ENCODE measurements at places on chromosomes 1 and 21.

DNA sequence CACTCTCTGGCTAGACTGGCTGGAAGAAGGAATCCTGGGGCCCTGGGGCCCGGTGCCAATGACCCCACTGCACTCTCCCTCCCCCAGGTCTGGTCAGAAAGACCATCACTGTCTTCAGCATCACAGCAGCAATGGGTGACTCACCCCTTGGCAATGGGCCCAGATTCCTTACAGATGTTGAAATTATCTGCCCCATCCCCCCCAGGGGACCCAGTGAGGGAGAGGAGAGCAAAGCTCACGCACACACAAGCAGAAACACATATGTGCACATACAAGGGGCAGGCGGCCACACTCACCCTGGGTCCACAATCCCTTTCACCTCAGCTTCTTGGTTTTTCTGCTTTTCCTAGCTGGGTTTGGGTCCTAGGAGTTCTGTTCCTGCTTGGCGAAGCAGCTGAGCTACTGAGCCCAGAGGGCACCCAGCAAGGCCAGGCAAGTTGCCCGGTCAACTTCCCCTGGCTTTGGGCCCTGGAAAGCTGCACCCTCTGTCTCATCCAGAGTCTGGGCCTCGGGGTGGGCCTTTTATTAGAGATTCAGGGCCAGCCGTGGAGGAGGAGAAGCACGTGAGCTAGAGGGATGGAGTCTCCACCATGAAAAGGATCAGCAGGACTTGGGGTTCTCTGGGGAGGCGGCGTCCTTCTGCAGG lies 2.6 kb downstream of the COL16A1 start:
- no peak for DNase-seq

- no peak for DNase-seq
Observed at GRCh38 chr1:155285631-155286044, 8.4 kb downstream of the HCN3 start.

- DNase-seq = no peak
Observed at GRCh38 chr21:45282283-45283034, 5.2 kb downstream of the POFUT2 start.

DNA sequence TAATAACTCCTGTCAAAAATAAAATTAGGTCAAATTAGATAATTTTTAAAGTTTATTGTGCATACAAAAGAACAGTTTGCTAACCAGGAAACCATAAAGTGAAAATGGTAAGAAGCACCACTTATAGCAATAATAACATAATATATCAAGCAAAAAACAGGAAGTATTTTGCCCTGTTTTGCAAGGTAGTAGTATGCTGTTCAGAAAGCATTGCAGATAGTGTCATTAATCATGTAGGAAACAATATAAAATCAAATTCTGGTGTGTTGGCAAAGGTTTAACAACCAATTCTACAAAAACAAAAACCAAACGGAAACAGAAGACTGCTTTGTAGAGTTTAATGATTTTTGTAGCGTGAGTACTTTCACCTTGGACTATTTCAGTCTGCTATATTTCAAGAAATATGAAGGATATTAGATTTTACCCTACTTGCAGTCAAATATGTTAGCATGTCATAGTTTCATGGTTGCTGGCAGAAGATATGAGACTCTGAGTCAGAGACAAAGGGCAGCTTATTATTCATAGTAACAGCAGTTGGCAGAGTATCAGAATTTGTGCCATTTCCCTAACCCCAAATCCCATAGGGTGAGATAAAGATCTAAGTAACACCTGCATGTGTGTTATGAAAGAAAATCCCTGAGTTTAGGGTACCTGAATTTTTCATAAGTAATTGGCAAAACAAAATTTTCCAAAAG lies 729.0 kb upstream of the BRINP3 start:
- peak; percentile 14 for DNase-seq

GRCh38 chr1:16067127-16067768 lies 6.2 kb downstream of the FAM131C start:
- no peak for DNase-seq

DNA sequence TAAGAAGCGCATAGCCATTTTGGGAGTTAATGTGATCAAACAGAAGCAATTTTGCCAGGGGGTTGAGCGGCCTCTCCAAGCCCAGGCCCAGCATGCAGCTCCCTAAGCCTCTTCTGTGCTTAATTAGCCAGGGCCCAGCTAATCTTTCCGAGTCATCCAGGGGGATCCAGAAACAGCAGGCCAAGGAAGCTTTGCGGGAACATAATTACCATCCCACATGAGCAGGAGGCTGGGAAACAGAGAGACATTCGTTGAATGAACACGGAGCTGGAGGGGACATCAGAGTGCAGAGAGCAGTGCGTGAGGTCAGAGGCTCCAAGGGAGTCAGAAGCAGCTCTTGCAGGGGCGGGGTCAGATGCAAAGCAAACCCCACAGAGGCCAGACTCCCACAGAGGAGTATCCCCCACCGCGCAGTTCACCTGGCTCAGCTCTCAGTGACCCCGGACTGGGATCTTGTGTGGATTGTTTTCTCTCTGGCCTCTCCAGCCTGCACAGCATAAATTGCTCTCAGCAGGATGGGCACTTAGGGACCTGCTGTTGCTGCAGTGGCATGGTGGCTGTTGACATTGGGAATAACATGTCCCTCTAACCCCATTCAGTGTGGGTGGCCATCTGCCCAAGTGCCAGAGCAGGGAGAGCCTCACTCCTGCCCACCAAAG lies 657.4 kb downstream of the AJAP1 start:
- DNase-seq = no peak

DNA sequence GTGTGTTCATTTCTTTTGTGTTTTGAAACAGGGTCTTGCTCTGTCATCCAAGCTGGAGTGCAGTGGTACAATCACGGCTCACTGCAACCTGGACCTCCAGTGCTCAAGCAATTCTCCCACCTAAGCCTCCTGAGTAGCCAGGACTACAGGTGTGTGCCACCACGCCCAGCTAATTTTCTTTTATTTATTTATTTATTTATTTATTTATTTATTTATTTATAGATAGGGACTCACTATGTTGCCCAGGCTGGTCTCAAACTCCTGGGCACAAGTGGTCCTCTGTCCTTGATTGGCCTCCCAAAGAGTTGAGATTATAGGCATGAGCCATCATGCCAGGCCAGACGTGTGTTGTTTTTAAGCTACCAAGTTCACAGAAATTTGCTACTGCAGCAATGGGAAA lies 43.8 kb upstream of the TLR5 start:
- no peak for DNase-seq
